ENCODE measurements at places on chromosomes 13 and 19.

- no peak for DNase-seq
Measured at GRCh38 chr13:39881887-39882286, 226.4 kb downstream of the COG6 start.

- no peak for DNase-seq
Measured at GRCh38 chr13:39556866-39557265, 46.1 kb downstream of the LHFPL6 start.

DNA sequence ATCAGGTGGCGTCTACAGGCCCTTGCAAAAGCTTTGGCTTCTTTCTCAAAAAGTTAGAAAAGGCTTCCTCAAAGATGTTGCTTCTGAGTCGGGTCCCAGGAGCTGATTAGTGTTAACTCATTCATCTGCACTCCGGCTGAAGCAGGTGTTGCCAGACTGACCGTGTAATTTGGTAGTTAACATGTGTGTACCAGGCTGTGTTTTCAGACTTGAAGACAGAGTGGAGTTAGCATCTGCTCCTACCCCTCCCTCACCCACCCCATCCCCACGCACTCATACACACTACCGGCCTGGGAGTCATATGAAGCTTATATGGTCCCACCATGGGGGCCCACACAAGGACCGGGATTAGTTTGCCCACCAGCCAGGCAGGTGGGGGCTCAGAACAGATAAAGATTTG is 111.5 kb downstream of the DNAJC15 start:
- no peak for DNase-seq

DNA sequence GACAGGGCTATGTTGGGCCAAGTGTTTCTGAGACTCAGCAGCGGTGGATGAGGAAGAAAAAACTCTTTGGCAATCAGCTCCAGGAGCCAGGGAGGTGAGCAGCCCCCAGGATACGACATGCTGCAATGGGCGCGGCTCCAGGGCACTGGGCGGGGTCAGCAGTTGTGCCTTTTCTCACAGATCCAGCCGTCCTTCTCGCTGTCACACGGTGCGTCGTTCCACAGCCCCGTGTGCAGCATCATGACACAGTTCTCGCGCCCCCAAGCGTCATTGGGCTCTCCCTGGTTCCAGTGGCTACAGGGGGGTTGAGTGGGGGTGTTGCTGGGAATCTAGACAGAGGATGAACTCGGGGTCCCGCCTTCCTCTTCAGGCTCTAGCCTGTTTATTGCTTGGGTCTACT is 2.7 kb downstream of the CLEC4G start:
- no peak for DNase-seq

DNA sequence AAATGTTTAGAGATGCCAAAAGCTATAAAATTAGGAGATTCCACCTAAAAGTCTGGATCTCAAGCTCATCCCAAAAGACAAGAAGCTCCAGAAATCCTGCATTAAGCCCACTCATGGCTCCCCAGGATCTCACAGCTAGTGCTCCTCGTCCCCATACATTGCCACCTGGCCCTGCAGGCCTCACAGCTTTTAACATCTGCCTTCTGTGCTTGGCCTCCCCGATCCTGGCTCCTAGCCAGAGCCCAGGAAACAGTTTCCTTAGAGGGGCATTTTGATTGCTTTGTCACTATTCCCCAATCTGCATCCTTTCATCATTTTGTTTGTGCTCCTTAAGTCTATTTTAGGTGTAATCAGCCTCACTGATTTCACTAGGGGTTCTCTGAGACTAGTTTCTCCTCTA is 14.5 kb upstream of the DCT start:
- DNase-seq = no peak

GRCh38 chr19:4362101-4362828 is 18.9 kb downstream of the MPND start:
- no peak for DNase-seq

DNA sequence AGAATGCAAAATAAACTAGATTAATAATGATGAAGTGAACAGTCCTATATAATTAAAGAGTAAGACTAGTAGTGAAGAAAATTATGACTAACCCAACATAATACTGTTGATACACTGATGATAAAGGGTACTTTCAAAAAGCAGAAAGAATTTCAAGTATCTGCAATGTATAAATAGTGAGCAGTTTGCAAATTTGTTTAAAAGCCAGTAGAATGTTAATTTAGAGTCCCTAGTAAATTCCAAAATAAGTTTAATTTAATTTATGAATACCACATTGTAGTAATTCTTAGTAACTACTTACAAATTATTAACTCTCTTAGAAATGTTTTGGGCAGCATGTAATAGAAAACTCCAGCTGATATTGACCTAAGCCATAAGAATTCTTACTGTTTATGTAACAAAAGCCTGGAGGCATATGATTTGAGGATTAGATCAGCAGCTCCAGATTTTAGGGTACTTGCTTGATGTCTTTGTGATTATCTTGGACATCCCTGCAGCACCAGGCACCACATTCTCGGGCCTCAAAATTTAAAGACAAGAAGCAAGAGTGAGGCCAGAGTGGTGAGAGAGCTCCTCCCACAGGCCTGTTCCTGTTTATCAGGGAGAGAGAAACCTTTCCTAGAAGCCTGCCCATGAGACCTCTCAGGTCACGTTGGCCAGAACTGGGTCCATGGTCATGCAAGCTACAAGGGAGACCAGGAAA is 67.6 kb upstream of the TDRD3 start:
- DNase-seq = no peak

- no peak for DNase-seq
Measured at GRCh38 chr13:71785361-71785760, 81.6 kb downstream of the DACH1 start.

DNA sequence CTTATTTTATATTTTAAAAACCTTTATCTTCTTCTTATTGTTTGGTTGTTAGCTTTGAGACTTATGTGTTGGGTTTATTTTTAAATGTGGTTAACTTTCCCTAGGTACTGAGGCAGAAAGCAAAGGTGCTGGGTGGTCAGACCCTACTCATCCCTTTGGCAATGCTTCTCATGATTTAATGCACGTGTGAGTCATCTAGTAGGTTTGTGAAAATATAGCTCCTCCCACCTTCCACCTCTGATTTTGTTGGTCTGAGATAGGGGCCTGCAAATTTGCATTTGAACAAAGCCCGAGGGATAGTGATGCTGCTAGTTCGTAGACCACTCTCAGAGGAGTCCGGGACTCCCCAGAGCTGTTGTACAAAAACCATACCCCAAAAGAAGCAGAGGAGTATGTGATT is 771.3 kb upstream of the ARGLU1 start:
- DNase-seq = no peak

Measured in anterior cingulate cortex (tissue), 58 donors.